ENCODE measurements at places on chromosomes 2 and 18.

DNA sequence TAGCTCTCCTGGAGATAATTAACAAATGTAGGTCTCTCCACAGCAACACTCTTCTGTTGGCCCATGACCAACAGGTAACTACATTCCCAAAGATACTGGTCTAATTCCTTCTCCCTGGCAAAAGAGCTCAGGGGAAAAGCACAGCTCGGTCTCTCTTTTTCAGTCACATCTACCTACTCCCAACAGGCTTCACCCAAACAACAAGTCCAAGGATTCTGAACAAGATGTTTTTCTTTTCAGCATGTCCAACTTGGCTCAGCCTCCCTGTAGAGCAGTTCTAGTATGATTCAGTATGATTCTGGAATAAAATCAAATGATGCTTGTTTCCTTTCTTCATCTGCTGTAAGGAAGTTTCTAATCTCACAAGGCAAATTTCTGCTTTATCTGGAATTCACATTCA is 1704.8 kb upstream of the PIK3C3 start:
- DNase-seq: no peak

GRCh38 chr2:134158295-134158694 is 95.6 kb upstream of the MGAT5 start:
- DNase-seq: no peak

DNA sequence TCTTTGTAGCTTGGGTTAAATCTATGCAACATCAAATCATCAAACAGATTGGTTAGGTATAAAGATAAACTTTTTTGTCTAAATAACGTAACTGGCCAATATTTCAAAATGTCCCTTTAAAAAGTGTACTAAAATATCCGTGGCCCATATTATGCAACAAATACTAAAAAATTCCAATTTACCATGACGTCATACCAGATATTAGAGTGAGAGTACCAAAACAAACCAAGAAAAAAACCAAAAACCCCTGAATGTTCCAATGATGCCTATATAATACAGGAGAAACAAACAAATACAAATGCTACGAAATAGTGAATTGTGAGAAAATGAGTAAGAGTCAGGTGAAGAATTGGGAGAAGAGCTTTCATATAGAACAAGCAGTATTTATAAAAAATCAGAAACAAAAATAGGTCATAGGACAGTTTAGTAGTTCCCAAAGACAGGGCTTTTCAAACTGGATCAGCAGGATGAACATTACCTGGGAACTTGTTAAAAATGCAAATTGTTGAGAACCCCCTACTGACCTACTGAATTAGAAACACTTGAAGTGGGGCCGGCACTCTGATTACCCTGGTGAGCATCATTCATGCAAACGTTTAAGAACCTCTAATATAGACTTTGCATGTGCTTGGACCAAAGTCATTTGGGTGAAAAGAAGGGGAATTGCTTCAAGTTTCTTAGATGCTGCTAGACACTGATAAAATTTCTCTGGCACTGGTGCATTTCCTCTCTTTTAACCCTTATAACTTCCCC is 753.7 kb downstream of the DSC3 start:
- DNase-seq: no peak

GRCh38 chr2:109222825-109223471 is 93.9 kb downstream of the SH3RF3 start:
- DNase-seq: no peak

- peak; percentile 9 for DNase-seq
Measured at GRCh38 chr2:162317861-162318327, 590 bp downstream of the IFIH1 start.

GRCh38 chr2:24328010-24328409 is 32.3 kb downstream of the ITSN2 start:
- DNase-seq: no peak

GRCh38 chr2:156719036-156719435 is 282.9 kb downstream of the GPD2 start:
- no peak for DNase-seq

GRCh38 chr18:32835951-32836350 is 63.1 kb upstream of the KLHL14 start:
- no peak for DNase-seq

DNA sequence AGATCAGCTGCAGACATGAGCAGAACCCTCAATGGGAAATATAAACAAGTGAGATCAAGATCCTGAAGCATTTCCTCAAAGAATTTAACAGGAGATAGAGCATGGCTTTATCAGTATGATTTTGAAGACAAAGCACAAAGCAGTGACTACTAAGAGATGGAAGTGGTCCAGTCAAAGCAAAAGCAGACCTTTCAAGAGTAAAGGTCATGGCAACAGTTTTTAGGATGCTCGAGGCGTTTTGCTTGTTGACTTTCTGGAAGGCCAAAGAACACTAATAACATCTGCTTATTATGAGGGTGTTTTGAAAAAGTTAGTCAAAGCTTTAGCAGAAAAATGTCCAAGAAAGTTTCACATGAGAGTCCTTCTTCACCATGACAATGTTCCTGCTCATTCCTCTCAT is 128.5 kb downstream of the KCNE4 start:
- DNase-seq: no peak

DNA sequence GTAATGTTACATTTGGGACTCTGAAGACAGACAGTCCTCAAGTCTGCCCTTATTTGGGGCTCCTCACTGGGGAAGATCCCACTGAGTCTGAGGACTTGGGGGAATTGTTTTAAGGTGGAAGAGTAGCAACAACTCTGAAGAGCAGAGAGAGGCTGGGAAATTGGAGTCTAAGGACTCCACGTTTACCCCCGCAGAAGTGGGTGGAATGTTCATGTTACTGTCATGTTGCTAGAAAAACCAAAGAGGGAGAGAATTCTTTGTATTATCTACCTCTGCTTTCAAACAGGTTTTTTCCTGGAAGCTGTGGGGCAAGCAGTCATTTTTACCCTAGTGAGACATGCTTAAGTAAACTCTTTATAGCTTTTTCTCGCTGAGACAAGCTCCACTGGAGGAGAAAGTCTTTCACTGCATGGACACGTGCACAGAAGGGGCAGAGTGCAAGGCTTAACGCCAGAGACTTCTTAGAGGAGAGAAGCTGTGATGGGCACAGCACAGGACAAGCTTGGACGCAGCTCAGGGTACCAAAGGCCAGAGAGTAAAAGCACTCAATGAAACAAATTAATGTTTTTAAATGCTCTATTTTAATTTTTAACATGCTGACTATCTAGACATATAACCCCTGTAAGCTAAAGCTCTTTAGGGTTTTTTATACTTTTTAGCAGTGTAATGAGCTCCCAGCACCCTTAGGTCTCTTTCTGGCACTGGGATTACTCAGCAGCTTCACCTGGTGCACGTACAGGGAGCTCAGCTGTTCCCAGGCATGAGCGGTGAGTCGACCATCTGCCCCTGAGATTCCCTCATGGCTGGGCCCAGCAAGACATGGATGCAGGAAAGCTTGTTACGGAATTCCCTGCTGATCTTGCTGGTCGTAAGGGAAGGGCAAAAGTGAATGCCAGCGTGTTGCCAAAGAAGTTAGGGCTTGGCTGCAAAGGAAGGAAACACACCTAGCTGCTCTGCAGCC is 54.5 kb upstream of the BIN1 start:
- DNase-seq: no peak

DNA sequence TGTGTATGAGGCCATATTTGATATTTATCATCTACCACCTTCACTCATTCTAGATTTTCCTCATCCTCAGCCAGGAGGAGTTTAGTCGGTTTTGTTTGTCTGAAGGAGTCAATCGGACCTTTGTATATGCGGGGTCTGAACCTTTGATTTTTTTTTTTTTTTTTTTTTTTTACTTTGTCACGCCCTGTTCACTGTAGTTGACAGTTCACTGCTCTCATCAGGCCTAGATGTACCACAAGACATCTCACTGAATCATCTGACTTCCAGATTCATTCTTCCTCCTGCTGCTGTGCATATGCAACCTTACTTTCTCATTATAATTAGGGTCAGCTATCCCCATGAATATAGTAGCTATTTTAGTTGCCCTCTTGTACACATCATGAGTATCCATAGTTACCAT is 133.2 kb downstream of the ARHGAP15 start:
- DNase-seq: no peak

DNA sequence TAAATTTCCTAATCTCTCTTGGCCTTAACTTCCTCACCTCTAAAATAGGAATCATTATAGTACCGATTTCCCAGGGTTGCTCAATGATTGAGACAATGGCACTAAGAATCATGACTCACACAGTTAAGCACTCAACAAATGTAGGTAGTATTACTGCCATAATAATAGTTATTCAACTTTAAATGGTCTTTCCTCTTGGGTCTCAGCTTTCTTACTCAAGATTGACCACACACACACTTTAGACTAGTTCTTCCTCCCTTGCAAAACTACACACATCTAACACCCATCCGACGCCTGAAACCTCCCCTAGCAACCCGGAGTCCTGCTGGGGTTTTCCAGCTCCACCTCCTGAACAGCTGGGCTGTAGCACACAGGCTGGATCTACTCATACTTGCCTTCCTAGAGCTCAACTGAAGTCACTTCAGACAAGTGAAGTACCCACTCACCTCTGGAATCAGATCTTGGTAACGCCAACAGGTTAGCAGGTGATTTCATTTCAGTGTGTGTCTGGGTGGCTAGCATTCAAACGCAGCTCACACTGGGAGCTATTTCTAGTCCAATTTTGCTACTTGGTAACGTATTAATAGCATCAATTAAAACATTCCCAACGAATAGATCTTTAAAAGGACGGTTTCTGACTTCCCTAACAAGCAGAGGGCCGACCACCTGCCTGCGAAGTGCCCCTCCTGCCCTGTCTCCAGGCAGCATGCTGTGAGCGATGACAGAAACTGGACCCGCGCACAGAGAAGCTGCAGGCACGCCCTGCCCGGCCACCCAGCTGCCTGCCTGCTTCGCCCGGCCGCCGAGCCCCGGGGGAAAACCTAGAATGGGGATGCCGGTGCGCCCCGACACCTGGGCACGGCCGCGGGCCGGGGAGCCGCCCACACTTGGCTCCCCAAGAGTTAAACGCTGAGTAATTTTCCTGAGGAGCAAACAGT is 1.1 kb downstream of the UXS1 start:
- DNase-seq: no peak

GRCh38 chr2:42658306-42658705 is 89.9 kb downstream of the MTA3 start:
- no peak for DNase-seq

DNA sequence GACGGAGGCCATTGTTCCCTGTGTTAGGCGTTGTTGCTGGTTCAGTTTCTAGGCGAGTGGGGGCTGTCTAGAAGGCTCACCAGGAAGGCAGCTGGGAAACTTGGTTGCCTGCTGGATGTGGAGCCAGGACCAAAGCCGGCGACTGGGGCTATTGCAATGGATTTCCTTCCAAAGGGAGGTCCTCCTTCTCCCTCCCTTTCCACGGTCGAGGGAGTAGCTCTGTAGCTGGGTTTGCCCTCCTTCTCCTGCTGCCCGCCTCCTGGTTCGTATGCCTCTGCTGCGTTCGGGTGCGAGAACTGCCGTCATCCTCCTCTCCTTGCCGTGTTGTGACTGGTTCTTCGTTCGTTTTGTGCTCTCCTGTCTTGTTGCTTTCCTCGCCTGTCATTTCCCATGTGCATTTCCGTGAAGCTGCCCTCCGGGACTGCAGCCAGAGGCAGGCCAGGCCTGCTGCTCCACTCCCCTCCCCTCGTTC is 203.4 kb downstream of the NEDD4L start:
- no peak for DNase-seq

- DNase-seq: no peak
Measured at GRCh38 chr2:169732583-169733358, 861 bp upstream of the KLHL23 start.

- no peak for DNase-seq
Measured at GRCh38 chr2:147759536-147759935, 85.3 kb upstream of the ACVR2A start.

DNA sequence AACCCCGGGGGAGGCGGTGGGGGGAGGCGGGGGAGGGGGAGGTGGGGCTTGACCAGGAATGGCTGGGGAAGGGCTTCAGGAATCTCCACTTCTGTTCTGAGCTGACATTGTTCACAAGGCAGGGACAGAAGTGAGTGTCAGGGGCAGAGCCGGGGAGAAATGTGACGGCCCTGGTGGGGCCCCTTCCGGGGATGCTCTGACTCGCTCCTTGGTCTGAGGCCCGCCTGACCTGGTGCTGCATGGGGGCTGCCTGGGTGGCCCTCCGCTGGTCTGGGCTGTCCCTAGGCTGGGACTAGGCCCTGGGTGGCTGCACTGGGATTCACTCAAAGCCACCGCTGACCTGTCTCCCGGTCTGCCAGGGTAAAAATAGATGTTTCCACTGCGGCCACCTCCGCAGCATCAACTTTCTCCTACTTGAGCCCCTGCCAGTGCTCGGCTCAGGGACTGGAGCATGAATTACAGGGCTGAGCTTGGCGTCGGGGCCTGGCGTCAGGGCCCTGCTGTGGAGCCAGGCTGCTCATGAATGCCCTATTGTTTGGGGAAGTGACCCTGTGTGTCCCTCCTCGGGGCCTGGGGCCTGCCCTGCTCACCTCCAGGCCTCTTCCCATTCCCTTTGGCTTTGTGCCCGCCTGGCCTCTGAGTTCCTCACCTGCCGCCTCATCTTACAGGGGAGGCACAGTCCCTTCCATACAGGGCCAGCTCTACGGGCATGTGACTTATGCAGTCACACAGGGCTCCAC is 247.5 kb downstream of the DYSF start:
- DNase-seq: no peak

DNA sequence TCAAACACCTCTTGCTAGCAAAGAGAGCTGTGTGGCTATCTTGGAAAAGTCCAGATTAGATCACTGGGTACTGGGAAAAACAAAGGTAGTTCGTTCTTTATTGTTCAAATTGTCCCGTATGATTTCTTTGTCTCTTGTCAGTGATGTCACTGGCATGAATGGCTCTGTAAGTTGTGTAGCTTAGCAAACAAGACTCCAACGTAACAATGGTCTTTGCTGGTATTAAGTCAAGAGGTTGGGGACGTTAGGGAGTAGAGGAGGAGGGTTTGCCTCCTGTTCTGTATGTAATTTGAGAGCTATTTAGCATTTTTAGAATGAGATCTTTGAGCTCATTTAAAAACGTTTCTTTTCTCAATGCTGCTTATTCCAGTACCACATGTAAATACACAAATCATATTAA is 216.5 kb upstream of the SP5 start:
- DNase-seq: peak; percentile 53

DNA sequence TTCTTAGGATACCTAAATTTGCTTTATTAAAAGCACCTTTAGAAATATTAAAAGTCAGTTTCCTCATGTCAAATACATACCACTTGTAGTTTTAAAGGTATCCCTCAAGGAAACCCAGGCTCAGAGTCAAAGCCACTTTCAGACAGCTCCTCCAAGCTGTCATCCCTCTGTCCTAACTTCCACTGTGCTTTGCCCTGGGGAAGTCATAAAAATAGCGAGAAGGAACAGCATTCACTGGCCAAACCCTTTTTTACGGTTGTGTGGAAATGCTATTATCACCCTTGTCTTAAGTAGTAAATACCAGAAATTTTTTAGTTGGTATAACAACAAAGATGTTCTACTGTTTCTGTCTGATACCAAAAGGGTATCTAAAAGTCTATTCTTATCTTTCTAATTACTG is 680.5 kb downstream of the ZEB2 start:
- no peak for DNase-seq

DNA sequence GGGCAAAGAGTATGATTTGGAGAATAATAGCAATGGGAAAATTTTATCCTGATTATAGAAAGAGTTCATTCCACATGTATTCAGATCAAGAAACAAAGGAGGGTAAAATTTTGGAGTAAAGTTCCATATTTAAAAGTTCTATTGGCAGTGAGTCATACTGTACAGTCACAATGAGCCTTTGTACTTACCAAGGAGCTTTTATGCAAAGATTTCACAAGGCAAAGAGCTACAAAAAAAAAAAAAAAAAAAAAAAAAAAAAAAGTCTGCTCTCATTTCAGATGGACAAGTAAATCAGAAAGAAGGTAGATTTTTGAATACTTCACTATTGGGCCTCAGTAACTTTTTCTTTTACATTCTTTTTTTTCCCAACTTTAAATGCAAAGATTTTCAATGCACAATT is 1802.2 kb upstream of the PIK3C3 start:
- DNase-seq: no peak

GRCh38 chr2:68283419-68283812 is 31.1 kb upstream of the PPP3R1 start:
- DNase-seq: no peak

Measured in NCI-H774 (cell line).